ENCODE measurements at places on chromosomes 12 and 14.
A peak's percentile ranks its signal among the peaks of the same experiment; 100 is the strongest.

- no peak for DNase-seq
Observed at GRCh38 chr12:22576473-22576872, 32.1 kb upstream of the C2CD5 start.

DNA sequence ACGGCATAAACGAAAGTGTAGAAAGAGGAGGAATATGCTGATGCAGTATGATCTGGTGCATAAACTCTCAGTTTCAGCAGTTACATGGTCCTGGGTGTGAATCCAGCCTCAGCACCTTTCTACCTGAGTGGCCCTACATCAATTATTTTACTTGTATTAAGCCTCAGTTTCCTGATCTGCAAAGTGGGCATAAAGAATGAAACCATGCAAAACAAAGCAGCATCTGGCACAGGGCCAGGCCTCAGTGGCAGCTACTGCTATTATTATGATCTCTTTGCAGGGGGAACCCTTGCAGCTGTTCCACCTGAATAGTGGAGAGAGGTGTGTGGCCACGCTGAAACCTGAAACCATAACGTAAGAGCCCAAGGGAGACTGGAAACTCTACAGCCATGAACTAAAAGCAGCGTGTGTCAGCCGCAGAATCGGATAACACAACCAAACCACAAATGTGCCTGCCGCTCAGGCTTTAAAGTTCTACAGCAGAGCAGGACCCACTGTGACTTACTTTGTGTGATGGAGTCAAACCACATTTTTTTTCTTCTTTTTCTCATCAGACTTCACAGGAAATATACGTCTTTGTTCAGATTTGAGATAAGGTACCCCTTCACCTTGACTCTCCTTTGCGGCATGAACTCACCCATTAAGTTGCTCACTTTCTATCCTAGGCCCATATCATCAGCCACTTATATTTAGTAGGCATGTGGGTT, 29.2 kb upstream of the FOS start:
- DNase-seq, result peak; percentile 37

DNA sequence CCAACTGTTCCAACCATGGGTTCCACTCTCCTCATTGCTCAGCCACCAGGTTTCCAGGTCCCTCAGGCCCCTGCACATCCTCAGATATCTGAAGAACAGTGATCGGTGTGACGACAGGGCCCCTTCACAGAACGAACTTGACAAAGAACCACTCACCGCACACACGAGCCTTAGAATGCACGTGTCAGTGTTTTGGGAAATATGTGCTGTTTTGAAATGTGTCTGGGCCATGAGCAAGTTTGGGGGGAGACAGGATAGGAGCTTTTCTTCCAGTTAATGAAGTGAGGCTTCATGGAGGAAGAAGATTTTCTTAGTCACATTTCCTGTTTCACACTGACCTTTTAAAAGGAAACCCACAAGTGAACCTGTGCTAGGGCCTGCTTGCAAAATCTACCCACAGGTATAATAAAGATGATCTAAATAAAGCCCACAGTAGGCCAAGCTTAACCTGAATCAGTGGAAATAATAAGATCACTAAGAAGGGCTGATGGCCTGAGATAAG, 58.6 kb downstream of the ZFP36L1 start:
- DNase-seq, result no peak

GRCh38 chr14:93994919-93995682, 2.0 kb upstream of the CCDC197 start:
- DNase-seq, result peak; percentile 49

DNA sequence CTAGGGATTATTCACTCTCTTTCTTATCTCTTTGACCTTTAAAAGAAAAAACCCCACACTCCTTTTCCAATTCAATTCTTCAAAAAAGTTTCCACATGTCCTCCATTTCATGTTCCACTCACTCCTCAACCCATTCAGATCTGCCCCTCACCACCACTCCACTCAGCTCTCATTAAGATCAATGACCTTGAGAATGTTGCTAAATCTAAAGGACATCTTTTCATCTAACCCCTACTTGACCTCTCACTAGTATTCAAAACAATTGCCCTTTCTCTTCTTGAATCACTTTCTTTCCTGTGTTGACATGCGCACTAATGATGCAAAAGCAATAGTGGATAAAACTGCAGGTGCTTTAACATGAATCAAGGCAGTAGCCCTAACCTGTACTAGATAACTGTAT, 9.9 kb downstream of the HECTD1 start:
- no peak for DNase-seq

DNA sequence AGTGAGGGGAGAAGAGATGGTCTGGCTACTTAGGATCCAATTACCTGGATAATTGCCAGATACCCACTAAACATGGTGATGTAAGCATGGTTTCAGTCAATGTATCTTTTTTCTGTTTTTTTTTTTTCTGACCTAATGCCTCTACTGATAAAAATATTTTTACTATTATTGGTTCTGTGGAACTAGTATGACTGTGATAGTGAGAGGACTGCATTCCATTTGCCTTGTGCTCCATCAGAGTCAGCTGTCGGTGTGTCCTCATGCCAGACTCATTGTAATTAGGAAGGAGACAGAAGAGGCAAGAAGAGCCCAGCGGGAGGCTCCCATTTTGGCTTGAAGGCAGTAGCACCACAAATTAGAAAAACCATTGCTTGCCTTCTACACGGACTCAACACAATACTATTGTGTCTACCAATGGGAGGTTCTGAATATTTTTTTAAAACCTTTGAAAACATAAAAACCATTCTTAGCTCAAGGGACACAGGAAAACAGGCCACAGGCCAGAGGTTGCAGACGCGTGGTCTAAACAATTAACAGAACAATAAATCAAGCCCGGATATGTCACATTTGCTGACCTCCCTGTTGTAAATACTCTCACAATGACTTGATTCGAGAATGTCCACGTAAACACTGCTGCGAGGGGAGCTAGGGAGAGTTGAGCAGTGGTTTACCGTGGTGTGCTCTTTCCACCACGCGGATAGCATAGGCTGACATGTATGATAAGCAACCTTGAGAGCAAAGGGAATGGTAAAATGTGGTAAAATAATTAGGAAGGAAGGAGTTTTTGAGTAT, 13.5 kb upstream of the DCP1B start:
- DNase-seq, result no peak

DNA sequence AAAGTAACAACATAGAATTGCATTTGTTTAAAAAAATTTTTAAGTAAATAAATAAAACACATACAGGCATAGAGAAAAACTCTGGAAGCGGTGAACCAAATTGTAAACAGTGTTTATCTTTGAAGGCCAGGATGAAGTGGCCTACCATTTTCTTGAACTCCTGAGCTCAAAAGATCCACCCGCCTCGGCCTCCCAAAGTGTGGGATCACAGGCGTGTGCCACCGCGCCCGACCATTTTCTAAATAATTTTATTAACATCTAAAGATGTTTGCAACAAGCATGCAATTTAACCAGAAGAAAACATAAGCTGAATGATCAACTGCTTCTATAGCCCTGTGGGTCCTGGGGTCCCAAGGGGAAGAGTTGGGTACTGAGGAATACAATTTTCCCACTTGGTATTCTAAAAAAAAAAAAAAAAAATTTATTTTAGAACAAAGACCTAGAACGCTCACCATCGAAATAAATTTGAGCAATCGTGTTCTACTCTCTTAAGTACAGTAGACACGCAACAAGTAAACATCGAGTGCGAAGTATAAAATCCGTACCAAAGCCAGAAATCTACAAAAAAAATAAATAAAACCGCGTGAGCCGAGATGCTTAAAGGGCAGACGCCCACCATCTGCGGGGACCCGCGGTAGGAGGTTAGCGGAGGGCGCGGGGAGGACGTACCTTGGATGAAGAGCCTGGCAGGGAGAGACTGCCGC, 484 bp downstream of the MIS18BP1 start:
- no peak for DNase-seq

DNA sequence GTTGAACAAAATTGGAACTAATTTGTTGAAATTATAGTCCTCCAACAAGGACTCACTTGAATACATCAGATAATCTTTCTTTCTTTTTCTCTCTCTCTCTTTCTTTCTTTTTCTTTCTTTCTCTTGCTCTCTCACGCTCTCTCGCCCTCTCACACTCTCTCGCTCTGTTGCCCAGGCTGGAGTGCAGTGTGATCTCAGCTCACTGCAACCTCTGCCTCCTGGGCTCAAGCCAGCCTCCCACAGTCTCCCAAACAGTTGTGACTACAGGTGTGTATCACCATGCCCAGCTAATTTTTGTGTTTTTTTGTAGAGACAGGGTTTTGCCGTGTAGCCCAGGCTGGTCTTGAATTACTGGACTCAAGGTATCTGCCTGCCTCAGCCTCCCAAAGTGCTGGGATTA, 22.8 kb downstream of the WDR20 start:
- DNase-seq, result no peak

Data from activated CD4-positive, CD25-positive, alpha-beta regulatory T cell (primary cell).